ENCODE measurements at places on chromosomes 5 and 9.

DNA sequence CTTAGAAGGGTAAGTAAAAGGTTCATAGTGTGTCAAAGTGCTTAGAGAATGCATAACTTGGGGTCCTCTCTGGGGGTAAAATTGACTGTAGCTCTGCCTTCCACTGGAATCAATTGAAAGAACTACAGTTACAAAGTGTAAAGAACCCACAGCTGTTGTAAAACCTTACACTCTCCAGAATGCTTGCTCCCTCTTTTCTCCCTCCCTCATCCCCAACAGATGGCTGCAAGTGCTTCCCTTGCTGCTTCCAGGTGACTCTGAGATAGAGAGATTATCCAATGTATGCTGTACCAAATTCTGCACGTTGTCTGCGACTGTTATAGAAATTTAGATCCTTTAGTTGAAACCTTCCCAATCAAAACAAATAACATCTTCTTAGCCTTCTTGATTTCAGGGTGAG, 126.0 kb downstream of the STK32A start:
- no peak for DNase-seq

- no peak for DNase-seq
Measured at GRCh38 chr5:75138689-75139088, 86.3 kb upstream of the GCNT4 start.

DNA sequence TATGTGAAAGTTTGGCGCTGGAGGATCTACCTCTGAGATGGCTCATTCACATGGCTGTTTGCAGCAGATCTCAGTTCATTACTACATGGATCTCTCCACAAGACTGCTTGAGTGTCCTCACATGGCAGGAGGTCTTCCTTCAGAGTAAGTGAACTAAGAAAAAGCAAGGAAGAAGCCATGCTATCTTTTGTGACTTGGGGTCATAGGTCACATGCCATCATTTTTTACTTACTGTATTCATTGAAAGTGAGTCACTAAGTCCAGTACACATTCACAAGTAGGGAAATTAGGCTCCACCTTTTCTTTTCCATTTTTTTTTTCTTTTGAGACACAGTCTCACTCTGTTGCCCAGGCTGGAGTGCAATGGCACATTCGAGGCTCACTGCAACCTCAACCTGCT, 8.7 kb upstream of the CDKN2AIPNL start:
- DNase-seq, result no peak

GRCh38 chr5:88952344-88952743, 69.4 kb upstream of the MEF2C start:
- no peak for DNase-seq

DNA sequence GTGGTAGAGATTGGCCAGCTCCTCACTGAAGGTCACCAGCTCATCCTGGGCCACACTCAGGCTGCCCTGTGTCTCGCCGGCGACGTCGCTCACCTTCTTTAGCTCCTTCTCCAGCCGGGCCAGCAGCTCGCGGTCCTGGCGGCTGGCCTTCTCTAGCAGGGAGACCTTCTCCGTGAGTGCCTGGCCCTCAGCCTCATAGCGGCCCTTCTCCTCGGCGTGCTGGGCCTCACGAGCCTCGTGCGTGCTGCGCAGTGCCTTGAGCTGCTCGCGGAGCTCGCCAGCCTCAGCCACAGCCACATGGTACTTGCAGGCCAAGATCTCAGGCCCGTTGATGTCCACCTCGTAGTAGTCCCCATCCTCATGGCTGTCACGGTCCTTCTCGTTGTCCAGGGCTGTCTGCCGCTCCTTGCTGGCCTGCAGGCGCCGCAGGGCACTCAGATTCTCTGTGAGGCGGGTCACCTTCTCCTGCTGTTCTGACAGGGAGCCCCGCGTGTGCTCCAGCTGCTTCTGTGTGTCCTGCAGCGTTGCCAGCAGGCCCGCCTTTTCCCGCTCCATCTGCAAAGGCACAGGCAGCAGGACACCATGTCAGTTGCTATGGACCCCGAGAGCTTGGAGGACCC, 45.5 kb downstream of the BICD2 start:
- no peak for DNase-seq

GRCh38 chr5:178832618-178833201, 27.0 kb upstream of the ZNF354B start:
- DNase-seq, result no peak

DNA sequence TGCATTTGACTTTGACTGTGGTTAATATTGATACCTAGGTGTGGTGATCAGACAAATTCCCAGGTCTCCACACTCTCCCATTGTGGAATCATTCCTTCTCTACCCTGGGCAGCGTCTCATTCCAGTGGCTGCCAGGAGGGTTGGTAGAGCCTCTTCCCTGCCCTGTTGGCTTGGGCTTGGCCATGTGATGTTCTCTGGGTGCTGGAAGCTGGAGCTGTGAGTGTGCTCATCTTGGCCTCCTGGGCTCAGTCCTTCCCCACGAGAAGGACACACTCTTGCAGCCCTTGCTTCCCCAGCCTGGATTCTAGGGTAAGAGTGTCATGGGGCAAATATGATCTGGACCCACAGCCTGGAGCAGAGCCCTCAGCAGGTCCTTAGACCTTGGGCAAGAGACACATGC, 167.2 kb upstream of the IRX4 start:
- no peak for DNase-seq

GRCh38 chr5:53038196-53038847, 49.2 kb downstream of the ITGA2 start:
- DNase-seq, result no peak

DNA sequence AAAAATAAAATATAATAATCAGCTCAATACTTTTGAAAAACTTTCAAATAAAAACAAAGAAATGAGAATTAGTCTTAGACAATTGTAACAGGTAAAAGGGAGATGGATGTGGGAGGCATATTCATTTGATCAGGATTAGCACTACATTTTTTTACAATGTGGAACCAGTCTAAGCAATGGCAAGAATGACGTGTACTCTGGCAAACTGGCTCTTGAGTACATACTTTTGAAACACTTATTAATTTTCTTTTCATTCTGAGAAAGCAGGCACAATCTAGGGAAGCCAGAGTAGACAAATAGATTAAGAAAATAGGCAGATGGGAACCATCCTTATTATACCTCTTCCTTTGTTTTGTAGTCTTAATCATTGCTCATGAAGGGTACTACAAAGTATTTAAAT, 79.7 kb downstream of the MEF2C start:
- no peak for DNase-seq

- DNase-seq, result no peak
Measured at GRCh38 chr5:52007230-52007858, 624.1 kb downstream of the ISL1 start.

- DNase-seq, result no peak
Measured at GRCh38 chr5:149747833-149748366, 17.8 kb downstream of the PPARGC1B start.

- no peak for DNase-seq
Measured at GRCh38 chr9:118008246-118008645, 304.0 kb downstream of the TLR4 start.

DNA sequence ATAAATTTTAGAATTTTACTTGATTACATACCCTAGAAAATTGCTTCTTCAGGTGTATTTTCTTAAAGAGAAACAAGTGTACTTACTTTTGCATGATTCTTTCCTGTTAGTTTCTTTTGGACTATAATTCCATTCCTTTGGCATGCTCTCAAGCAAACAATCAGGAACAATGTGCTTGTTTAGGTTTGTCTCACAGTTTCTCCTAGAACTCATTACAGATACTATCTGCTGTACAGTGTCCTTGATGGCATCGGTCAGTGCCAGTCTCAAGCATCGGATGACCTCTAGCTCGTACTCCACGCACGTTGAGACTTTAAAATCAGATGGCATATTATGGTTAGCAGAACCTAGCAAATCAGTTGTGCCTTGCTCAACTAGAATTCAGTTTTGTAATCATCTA, 214.9 kb downstream of the KIAA0825 start:
- DNase-seq, result no peak

DNA sequence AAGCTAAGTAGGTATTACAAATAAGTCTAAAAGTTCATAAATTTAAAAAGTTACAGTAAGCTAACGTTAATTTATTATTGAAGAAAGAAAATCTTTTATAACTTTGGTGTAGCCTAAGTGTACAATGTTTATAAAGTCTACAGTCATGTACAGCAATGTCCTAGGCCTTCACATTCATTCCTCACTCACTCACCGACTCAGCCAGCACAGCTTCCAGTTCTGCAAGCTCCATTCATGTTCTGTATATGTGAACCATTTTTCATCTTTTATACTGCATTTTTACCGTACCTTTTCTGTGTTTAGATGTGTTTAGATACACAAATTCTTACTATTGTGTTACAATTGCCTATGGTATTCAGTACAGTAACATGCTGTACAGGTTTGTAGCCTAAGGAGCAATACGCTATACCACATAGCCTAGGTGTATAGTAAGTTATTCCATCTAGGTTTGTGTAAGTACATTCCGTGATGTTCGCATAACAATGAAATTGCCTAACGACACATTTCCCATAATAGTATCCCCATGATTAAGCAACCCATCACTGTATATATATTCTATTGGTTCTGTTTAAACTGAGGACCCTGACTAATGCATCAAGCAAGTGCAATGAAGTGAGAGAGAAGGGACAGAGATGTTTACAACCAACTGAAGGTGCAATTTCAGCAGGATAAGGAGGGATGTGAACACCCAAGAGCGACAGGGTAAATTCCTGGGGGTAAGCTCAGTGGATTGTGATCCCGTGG, 88.9 kb upstream of the TRIO start:
- DNase-seq, result no peak

- no peak for DNase-seq
Measured at GRCh38 chr9:20848490-20848889, 164.4 kb downstream of the FOCAD start.

DNA sequence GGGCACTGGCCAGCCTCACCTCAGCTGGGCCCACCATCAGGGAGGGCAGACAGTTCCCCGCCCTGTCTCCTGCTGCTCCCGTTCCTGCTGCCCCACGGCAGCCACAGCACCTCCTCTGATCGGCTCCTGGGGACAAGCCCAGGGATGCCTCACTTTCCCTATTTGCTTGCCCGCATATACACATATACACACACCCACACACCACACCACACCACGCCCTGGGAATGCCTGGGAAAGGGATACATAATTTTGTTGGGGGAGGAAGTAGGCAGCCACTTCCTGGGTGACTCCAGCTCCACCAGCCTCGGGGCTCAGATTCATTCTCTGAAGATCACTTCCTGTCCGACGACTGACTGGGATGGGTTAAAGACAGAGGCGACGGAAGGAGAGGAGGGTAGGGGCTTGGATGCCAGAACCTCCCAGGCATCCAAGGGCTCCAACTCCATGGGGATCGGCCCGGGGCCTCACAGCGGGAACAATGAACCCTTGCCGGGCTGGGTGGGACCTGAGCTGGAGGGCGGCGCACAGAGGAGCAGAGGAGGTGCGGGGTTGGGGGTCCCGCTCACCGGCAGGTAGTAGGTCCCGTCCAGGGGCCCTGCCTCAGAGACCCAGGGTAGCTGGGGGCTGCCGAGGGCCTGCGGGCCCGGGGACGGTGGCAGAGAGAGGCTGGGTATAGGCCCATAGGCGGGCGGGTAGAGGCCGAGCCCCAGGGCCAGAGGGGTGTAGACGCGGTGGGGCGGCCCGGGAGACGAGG, 2.0 kb upstream of the MZB1 start:
- no peak for DNase-seq

DNA sequence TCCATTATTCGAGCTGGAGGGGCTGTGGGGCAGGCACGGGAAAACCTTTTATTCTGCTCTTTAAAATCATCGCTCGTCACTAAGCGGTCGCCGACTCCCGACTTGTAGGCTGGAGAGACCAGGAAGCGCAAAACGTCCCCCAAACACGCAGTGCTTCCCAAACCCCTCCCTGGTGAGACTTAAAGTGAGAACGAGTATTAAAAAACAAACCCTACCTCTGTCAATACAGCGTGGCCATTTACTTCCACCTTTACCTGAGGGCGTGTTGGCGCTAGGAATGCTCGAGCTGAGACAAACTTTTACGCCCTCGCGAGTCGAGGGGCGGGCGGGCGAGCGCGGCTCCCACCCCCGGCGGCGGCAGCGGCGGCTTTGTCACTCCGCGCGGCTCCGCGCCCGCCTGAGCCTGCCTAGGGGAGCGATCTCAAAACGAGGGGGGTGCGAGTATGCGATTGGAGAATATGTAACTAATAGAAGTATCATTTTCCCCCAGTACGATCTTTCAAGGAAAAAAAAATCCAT, at the start of gene NR2F1-AS1:
NR2F1-AS1 (minus strand) TSS at position 293 of the 519 bp plus-strand sequence.
- DNase-seq, result no peak

GRCh38 chr9:77764894-77765780, 117.0 kb upstream of the GNA14 start:
- no peak for DNase-seq

DNA sequence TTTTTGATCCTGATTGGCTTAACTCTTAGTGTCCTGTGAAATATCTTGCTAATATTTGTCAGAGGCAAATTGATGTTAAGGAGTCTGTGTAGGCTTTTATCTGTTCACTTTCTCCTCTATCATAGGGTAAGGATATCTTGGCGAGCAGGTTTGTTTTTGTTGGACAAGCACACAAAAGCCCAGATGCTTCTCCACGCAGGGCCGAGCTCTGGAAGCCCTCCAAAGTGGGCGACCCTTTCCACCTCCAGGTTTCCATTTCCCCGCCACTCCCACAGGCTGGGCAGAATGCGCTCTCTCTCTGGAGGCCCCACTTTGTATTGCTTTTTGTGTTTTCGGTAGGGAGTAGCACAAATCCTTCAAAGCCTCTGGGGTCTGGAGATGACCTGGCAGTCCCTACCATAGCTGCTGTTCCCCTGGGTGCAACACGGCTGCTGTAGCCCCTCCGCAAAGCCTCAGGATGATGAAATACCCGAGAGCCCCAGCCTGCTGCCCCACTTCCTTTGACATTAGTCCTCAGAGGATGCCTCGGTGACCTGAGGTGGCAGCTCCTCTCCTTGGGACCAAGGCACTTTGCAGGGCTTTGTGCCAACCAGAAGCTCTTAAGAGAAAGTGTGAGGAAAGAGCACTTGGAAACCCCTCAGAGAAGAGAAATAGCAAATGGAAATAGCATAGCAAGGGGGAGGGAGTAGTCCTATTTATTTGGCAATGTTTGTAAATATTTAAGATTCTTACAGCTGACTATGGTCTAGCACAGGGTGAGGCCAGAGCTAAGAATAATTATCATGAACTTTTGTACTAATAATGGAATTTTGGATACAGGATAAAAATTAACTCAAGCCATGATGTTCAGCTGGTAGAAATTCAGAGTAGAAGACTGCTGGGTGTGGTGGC, 122.8 kb downstream of the ARHGEF28 start:
- no peak for DNase-seq

GRCh38 chr5:171420431-171421241, 1.2 kb downstream of the FGF18 start:
- DNase-seq, result no peak

DNA sequence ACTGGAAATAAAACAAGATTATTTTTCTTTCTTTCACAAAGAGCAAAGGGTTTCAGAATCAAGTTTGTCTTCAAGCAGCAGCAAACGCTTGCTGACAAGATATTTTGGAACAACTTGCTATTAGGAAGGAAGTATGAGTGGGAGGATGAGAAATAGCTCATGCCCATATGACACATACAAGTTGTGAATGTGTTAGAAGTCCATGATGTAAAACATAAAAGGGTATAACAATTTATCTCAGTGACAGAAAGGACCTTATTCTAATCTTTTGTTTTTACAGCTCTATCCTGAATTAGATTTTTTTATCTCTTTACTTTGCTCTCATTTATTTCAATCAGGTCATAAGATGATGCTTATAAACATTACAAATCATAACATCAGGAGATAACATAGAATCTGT, 516.6 kb upstream of the MEF2C start:
- no peak for DNase-seq
